ENCODE measurements at places on chromosomes 1 and 21. TPM values are rescaled to one million over a fixed set of nuclear protein-coding genes. Genes with fewer than 3 reads are reported as not detected.

DNA sequence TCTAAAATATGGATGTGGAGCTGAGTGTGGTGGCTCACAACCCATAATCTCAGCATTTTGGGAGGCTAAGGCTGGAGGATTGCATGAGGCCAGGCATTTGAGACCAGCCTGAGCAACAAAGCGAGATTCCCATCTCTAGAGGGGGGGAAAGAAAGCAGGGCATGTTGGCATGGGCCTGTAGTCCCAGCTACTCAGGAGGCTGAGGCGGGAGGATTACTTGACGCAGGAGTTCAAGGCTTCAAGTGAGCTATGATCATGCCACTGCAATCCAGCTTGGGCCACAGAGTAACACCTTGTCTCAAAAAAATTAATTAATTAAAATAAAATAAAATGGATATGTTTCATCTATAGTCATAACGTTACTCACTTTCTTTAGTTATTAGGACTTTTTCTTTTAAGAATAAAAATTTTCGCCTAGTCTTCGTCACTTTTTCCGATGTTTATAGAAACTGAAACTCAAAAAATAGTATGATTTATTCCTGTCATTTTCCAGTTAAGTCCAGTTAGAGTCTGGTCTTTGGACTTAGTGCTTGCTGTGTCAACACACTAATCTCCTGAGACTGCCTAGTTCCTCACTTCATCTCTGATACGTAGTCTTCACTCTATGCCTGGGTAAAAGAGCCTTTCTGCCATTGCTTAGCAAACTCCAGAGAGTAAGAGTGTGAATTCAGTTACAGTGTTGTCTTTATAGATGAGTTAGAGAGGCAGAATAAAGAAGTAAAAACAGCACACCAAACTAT lies 28.0 kb downstream of the IARS2 start:
- no peak for DNase-seq

DNA sequence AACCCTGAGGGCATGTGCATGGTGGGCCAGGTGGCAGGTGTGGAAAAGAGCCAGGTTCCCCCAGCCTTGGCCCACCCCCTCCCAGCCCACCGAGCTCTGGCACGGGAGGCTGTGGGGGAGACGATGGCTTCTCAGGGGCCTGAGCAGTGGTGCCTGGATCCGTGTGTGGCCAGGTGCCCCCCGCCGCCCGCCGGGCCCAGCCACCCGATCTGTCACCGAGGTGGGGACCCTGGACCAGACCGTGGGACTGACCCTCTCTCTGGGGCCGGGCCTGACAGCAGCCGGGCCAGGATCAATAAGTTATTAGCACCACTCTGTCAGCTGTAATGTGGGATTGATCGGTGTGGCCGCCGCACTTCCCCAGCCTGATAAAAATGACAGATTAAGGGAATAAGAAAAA lies 13.8 kb downstream of the SAMD11 start:
- no peak for DNase-seq

DNA sequence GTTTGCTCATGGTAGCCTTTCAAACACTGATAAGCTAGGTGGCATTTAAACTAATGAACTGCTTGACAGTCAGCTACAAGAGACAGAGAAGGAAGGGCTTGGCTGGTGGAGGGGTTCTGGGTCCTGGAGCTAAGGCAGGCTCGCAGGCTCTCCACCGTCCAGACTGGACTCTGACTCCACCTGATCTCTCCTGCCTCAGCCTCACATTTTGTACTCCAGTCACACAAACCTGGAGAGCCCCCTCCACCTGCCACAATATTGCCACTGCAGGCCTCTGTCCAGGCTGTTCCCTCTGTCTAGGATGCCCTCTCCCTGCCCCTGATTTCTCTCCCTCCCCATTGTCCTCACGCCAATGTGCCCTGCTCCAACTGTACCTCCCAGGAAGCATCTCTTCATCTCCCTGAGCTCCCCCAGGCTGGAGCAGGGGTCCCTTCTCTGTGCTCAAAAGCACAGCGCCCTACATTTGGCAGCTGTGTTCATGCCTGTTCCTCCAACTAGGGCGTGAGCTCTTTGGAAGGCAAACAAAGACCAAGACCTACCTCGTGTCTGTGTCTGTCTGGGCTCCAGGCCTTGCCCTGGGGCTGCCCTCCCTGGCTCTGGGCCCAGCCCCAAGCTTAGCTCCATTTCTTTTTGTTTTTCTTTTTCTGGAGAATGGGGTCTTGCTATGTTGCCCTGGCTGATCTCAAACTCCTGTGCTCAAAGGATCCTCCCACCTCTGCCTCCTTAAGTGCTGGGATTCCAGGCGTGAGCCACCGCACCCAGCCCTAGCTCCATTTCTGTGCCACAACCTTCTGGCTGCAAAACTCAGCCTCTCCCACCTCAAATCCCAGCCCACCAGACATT lies 2.9 kb downstream of the TIE1 start:
- no peak for DNase-seq

DNA sequence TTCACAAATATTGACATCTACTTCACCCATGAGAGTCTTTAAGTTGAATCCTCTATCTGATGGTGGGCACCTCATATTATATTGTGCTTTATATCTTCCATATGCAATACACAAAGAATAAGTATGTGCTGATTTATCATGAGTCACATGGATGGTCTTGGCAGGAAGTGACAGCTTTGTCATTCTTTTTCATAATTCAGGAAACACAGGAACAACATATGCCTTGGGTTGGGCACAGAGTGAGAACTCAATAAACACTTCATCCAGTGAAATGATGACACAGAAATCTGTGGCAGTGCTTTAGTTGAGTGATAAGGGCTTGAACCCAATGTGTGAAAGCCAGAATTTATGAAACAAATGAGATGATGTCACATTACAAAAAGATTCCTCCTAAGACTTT lies 41.2 kb downstream of the GADD45A start:
- no peak for DNase-seq

GRCh38 chr1:248798791-248799190 lies 26.9 kb downstream of the SH3BP5L start:
- no peak for DNase-seq

DNA sequence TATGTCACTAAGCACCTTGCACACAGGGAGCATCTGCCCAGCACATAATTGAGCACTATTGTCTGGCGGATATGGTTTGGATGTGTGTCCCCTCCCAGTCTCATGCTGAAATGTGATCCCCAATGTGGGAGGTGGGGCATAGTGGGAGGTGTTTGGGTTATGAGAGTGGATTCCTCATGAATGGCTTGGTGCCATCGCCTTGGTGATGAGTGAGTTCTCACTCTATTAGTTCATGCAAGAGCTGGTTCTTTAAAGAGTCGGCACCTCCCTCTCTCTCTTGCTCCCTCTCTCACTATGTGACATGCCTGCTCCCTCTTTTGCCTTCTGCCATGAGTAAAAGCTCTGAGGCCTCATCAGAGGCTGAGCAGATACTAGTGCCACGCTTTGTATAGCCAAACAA lies 9.5 kb downstream of the CTSK start:
- no peak for DNase-seq

GRCh38 chr1:179187735-179188471 lies 41.6 kb downstream of the ABL2 start:
- DNase-seq = no peak

PTGFRN gene
- total RNA-seq = 99.6 TPM

ST6GALNAC3 gene
- total RNA-seq = 5.9 TPM

- DNase-seq = no peak
Observed at GRCh38 chr1:172938681-172939080, 112.1 kb downstream of the TNFSF18 start.

GRCh38 chr1:78834201-78834741 lies 172.3 kb downstream of the ADGRL4 start:
- DNase-seq = no peak

CLDN8 gene
- not detected for total RNA-seq

Measured in left ventricle myocardium superior (tissue), 1 donor.